ENCODE measurements at places on chromosomes 4 and X.

GRCh38 chr4:136319789-136320464 is 1212.4 kb downstream of the PCDH18 start:
- no peak for DNase-seq

DNA sequence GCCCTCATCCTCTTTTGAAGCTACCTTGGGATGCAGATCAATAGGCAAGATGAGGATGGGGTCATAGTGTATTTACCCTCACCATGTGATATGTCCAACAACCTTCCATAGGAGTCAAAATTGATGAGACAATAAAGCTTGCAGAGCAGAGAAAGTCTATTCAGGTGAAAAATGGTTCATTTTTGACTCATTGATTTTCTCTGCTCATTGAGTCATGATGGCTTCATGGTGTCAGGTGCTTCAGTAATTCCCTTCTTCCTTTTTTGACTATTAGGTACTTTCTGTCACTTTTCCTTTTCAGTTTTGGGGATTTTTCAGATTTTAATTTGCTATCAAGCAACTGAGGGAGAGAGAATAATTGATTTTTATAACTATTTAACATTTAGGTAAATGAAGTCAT is 55.9 kb upstream of the IL2 start:
- DNase-seq = no peak

- DNase-seq = no peak
These were observed 472.9 kb upstream of the GALNTL6 start for GRCh38 chr4:171340258-171340657.

DNA sequence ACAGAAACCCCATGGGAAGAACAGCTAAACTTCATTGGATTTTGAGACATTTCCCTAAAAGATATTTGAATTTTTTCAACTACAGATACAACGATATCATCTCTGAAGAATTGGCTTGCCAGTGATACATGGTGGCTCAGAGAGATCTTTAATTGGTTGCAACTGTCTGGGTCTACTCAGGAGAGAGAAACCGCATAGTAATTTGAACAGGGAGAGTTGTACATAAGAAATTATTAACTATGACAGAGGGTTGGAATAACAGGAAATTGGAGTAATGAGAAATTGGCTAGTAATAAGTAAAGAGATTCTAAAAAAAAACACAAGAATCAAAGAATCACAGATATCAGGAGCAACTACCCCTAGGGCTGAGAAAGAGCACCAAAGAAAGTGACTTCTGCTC is 118.4 kb downstream of the KLHL13 start:
- no peak for DNase-seq

DNA sequence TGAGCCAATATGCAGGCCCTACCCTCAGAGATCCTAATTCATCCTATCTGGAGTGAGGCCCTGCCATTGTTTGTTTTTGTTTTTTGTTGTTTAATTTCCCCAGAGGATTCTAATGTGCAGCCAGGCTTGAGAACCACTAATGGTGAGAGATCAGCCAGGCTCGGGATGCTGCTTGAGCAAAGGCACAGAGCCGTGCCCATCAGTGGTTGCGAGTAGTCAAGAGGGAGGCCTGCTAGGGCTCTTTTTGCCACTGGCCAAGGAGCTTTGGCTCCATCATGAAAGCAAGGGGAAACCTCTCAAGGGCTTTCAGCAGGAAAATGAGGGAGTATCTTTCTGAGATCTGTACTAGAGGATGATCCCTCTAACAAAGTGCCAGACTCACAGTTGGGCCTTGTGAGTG is 2.7 kb downstream of the TCEANC start:
- no peak for DNase-seq

- DNase-seq = no peak
These were observed 111.0 kb downstream of the MID1 start for GRCh38 chrX:10509397-10509796.

- DNase-seq = no peak
These were observed 29.5 kb upstream of the MAGEA6 start for GRCh38 chrX:152798945-152799344.

GRCh38 chr4:65670331-65671031 is at the start of gene EPHA5:
Gene EPHA5, minus strand, starts transcription at chr4:65670489. Its CDS starts 747 bp downstream, at chr4:65669742.
- no peak for DNase-seq

GRCh38 chr4:89468602-89469001 is 161.0 kb upstream of the GPRIN3 start:
- no peak for DNase-seq

GRCh38 chr4:181877329-181877848 is 365.8 kb upstream of the TENM3 start:
- DNase-seq = no peak

GRCh38 chrX:138889149-138889548 is 177.6 kb upstream of the FGF13 start:
- no peak for DNase-seq

- DNase-seq = no peak
These were observed 27.4 kb downstream of the CASP6 start for GRCh38 chr4:109675843-109676242.

DNA sequence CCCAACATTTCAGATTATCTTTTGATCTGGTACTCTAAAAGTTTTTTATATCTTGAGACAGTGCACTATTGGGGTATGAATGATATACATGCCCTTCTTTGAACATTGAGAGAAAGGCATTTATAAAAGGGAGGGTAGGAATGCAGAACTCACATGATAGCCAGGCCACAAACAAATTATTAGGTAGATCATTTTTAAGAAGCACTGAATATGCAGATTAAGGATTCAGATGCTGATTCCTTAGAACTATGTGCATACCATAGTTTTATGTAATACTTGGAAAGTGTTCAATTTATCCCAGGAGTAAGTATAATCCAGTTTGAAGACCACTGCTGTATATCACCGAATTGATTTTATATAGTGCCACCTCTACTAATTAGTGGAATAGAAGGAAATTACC is 18.6 kb downstream of the CEP135 start:
- no peak for DNase-seq

DNA sequence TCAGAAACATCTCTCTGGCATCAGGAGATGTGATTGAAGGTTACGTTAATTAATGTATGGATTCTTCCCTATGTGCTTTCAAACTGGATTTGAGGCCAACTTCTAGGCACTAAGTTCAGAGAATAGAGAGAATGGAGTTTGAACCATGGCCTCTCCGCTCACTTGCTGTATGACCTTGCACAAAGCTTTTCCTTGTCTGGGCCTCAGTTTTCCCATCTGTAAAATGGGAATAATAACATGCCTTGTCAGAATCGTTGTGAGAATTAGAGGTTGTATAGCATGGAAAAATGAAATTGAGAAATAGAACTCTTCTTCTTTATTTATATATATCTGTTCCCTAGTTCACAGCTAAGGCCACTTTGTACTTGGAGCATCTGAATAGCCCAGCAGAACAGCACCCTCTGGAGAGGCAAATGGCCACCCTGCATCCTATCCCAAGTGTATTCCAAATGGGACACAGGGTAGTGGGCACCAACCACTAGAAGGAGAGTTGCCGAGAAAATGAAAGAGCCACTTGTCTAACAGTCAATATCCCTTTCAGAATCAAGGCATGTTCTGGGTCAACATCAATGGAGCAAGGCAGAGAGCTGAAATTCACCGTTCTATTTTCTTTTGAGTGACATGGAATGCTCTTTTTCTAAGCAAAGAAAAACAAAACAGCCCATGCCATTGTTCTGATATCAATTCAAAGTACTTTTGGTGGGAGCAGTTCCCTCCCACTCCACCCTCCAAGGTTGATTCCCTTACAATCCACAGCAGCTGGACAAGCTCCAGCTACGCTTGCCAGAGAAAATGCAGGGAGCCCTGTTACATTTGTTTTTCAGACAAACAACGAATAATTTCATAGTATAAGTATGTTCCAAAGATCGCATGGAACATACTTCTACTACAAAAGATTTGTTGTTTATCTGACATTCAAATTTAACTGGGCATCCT is 23.3 kb upstream of the MTM1 start:
- DNase-seq = no peak

GRCh38 chr4:8765631-8766590 is 105.7 kb downstream of the HMX1 start:
- no peak for DNase-seq

DNA sequence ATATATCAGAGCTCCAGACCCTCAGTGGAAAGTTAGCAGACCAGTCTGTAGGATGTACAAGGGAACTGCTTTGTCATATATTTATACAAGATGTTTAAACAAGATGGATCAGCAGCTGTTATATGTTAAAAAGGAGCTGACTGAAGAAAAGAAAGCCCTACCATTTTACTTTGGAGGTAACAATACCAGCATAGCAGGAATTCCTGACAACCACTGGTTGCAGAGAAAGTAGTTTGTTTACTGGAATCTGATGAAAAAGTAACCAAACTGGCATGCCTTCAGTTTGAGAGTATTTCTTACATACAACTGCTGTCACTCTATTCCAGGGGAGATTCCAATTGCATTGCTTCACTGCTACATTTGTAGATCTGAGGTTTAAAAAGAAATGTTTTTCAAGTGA is 49.5 kb upstream of the GABRQ start:
- DNase-seq = no peak

DNA sequence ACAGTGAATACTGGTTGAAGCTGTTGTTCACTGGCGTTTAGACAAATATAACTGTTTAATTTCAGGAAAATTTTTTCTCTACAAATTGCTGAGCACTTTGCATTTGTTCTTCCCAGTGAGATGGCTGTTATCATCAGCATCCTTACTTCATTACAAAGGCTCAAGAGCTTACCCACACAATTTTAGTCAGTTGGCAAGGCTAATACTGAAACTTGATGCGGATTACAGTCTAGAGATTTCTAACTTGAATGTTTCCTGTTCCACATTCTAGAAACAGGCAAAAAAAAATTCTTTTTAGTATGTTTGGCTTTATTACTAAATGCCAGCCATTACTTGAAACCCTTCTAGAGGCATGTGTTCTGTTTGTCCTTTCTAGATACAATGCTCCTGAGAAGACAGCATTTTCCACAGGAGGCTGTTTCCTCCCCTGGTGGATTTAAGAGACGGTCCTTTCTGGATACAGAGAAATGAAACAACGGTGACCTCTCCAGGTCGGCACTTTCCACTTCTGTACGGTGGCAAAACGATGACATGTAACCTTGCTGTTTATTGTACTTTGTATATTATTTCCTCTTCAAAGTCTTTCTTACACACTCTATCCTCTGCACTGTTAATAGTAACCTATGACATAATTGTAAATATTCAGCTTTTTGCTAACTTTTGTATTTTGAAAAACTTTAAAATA is 80.9 kb downstream of the RFC1 start:
- DNase-seq = no peak

DNA sequence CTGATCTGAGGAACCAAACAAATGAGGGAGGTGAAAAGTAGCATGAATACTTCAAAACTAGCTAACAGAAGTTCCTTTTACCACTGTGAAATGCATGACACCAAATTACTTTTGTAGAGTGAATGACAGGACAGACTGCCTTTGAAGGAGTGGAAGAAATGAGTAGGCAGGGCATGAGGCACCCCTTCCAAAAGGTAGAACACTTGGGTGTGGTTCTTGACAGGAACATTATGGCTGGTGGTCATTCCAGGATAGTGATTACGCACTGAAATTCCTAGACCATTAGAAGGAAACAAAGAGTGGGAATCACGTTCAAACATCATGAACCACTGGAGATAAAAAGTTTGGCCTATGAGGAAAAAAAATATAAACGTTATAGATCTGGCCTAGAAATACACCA is 4.9 kb downstream of the HUWE1 start:
- DNase-seq = no peak

- DNase-seq = no peak
These were observed 23.6 kb upstream of the VAMP7 start for GRCh38 chrX:155857561-155857960.

DNA sequence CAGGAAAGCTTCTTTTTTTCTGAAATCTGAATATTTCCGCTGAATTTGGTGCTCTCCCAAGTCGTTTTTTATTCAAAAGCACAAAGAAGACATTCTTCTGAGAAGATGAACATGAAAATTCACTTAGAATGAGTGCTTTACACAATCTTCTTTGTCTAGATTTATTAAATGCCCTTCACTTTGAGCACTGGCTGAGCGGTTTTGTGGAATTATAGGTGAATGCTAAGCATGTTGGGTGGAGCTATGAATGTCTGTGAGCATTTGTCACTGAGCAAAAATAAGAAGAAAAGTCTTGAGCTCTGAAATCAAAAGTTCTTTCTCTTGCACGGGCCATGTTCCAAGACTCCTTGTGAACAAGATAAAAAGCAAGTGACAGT is 13.1 kb downstream of the GASK1B start:
- DNase-seq = no peak

DNA sequence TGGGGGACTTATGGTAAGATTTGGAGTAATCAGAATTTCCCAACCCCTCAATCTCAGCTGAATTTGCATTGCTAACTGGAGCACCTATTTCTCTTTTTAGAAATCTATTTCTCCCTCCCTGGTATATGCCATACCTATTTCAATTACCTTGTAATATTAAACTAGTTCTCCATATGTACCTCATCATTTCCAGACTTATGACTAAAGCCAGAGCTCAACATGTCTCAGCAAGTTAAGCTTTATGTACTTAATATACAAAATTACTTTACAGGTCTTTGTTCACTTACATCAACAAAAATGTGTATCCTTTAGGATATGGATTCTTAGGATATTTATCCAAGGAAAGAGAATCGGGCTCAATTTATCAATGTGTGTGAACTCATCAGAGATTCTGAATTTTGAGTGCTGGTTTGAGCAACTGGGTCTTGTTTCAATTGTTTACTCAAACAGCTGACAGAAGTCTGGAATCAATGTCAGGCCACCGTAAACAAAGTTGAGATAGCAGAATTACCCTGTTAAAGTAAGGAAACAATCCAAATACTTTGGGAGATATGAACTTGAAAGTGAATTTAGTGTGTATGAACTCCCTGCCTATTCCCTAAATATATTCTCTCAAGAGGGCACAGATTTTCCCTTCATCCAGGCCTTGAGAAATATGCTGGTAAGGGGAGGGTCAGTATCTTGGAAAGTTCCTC is 199.6 kb downstream of the VEGFC start:
- DNase-seq = no peak

GRCh38 chr4:127498366-127498765 is 134.4 kb upstream of the INTU start:
- DNase-seq = no peak

DNA sequence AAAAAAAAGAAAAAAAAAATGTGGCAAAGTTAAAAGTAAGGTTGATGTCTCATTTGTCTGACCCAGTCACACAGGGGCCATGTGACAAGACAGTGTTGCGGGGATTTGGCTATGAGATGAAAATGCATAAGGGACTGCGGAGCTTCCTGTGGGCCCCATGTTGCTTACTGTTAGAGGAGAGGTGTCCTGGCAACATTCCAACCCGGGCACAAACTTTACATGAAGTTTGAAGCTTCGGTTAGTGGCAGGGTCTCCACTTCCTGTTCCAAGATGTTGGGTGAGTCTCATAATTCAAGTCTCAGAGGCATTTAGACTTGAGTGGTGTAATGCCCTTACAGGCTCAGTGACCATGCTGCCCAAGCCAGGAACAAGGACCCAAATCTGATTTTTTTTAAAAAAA is 111.3 kb downstream of the MAML3 start:
- no peak for DNase-seq

DNA sequence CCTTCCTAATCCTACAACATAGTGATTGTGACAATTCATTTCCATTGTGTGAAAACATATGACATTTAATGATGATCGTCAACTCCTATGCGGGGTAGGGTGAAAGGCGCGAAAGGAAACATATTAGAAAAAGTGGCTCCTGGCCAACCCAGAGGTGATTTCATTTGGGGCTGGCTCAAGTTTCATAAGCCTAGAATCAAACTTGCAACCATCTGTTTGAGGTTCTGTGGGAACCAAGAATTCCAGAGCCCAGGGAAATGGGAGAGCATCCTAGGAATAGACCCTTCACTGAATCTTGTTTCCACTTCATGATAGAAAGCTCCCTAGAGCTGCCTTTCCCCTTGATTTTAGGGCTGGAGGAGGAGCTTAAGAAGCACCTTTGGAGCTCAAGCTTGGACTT is 101.3 kb upstream of the EGFL6 start:
- no peak for DNase-seq
